Heart right ventricle (tissue), 16 donors: ENCODE measurements at places on chromosomes 2 and 18. TPM values are rescaled to one million over a fixed set of nuclear protein-coding genes. Genes with fewer than 3 reads are reported as not detected.

GRCh38 chr2:200335657-200336056 is 29.2 kb downstream of the SPATS2L start:
- DNase-seq, result no peak

- DNase-seq, result no peak
Measured at GRCh38 chr2:209495855-209496585, 72.2 kb downstream of the MAP2 start.

- DNase-seq, result no peak
Measured at GRCh38 chr2:42696987-42697386, 66.9 kb downstream of the OXER1 start.

GRCh38 chr18:58863539-58864145 is 1.0 kb upstream of the ZNF532 start:
- DNase-seq, result peak; percentile 32

DNA sequence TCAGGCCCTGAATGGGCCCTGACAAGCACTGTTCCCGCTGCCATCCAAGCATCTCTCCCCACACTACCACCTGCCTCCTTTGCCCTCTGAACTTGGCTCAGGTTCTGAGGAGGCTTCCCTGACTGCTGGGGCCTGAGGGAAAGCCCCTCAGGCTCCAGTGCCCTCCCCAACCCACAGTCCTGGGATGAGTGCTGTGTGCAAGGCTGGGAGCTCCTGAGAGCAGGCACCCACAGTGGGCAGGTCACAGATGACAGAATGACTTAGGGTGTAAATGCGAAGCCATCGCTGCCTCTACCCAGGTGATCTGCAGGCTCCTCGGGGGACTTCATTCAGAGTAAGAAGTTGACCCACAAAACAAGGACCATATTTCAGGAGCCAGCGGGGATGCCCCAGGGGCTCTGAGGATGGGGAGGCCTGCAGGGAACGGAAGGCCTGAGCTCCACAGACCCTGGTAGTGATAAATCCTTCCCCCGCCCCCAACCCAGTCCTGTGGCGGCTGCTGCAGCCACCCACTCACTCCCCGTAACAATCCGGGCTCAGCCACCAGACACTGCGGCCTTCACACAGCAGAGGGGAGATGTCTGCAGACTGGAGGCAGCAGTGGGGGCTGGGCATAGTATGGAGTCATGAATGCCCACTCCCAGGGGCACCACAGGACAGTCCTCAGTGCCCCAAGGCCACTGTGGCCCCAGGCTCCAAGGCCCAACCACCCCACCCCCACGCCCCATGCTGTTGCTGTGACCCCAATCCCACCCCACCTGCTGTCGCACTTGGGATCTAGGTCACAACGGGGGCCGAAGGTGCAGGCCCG is 8.9 kb downstream of the BIN1 start:
- DNase-seq, result no peak

DNA sequence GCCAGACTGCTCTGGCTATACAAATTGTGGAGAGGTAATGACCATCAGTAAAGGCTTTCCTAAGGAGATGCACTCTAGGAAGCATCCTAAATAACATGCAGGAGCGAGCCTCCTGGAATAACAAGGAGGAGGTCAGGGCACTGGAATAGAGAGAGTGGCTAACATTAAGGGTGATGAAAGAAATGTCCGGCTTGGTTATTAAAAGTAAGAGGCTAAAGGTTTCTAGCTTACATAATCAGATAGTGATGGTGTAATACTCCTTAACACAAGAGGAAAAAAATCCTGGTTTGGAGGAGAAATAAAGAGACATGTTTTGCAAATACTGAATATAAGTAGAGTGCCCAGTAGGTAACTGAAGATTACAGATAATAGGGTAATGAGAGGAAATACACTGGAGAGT is 365.7 kb downstream of the ZEB2 start:
- no peak for DNase-seq

DNA sequence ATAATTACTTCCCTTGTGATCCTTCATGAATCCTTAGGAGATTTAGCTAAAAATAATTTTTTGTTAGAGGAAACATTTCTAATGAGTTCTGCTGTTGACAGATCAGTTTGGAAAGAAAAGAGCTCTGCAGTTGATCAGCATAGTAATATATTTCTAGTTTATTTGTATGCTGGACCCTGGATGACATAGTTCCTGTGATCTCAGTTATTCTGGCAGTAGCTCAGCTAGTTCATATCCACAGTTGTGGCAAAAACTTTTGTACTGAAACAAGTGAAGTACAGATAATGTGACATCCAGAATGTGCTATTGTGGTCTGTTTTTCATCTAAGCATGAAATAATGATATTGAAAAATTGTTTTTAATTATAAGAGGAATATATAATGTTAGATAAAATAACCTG is 33.7 kb downstream of the ABI2 start:
- no peak for DNase-seq

Gene WDR35
- 7.1 TPM for total RNA-seq

DNA sequence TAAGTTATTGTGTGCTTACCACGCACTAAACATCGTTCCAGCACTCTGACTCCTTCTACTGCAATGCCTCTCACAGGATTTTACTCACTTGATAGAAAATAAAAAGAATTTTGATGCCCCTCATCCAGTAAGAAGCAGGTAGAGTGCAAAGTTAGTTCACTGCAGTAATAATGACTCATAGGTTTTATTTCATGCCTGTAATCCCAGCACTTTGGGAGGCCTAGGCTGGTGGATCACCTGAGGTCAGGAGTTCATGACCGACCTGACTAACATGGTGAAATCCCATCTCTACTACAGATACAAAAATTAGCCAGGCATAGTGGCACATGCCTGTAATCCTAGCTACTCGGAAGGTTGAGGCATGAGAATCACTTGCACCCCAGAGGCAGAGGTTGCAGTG is 190.6 kb downstream of the RAD51AP2 start:
- no peak for DNase-seq

DNA sequence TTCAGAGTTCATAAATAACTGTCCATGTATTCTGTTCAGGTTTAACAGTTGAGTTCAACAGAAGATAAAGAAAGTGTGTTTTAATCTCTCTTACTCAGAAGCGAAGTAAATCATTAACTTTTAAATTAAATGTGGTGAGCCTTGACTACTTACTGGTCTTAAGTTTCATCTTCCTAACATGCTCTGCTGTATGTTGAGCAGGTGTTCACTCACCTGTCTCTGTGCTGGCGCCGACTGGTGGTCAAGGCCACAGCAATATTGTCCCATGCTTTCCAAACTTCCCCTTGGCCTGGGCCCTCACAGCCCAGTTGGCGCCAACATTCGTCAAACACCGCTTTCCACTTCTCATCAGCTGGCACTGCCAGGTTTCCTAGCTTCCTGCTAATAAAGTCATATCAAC is 17.0 kb upstream of the MPP4 start:
- no peak for DNase-seq

Gene ATP6V1C2
- 0.59 TPM for total RNA-seq

Gene HNRNPLL
- total RNA-seq, result 23.9 TPM

DNA sequence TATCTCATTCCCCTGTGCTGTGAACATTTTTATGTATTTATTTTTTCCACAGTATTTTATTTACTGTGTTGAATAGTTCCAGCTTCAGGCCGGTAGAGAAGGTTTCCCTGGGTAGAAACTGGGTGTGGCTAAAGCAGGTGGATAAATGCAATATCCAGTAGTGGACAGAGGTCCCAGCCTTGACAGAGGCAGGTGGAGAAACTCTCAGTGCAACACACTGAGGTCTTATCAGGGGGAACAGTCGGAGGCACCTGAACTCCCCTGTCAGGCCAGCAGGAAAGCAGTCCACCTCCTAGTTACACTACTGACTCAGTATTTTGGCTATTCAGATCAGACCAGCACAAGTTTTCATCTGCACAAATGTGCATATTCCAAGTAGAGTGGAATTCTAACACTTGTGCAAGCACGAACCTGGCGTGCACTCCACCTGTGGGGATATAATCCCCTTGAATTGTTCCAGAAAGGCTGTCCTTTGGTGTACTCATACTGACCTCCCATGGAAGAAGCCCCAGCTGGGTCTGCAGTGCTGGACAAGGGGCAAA is 103.3 kb downstream of the GULP1 start:
- no peak for DNase-seq

Gene CHRNG
- total RNA-seq, result not detected

DNA sequence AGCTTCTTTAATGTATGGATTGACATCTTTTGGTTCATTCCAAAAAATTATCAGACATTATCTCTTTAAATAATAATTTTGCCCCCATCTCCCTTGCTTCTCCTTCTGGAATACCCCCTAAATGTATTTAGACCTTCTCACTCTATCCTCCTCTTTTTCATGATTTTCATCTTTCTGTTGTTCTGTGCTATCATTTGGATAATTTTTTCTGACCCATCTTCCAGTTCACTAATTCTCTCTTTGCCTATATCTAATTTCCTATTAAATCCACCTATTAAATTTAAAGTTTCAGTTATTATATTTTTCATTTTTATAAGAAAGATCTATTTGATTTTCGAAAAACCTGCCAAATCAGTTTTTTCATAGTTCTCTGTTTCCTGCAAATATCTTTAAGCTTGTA is 67.8 kb upstream of the ODC1 start:
- DNase-seq, result no peak

GRCh38 chr2:54936766-54937165 is 113.5 kb downstream of the RTN4 start:
- no peak for DNase-seq

DNA sequence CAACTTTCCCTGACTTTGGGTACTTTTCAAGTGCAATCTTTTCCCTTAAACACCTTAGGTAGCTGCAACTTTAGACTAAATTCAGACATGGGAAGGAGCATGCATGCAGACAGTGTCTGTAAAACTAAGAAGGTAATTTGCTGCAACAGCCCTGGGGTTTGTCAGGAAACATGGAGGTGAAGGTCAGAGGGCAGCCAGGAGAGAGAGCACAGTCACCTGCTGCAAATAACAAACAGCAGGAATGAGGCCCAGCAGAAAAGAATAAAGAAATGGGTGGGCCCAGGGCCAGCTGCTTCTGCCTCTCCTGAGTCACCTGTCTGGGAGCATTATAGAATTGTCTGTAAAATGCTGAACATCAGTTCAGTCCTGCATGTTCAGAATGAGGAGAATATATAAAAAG is 35.2 kb downstream of the MTHFD2 start:
- no peak for DNase-seq

DNA sequence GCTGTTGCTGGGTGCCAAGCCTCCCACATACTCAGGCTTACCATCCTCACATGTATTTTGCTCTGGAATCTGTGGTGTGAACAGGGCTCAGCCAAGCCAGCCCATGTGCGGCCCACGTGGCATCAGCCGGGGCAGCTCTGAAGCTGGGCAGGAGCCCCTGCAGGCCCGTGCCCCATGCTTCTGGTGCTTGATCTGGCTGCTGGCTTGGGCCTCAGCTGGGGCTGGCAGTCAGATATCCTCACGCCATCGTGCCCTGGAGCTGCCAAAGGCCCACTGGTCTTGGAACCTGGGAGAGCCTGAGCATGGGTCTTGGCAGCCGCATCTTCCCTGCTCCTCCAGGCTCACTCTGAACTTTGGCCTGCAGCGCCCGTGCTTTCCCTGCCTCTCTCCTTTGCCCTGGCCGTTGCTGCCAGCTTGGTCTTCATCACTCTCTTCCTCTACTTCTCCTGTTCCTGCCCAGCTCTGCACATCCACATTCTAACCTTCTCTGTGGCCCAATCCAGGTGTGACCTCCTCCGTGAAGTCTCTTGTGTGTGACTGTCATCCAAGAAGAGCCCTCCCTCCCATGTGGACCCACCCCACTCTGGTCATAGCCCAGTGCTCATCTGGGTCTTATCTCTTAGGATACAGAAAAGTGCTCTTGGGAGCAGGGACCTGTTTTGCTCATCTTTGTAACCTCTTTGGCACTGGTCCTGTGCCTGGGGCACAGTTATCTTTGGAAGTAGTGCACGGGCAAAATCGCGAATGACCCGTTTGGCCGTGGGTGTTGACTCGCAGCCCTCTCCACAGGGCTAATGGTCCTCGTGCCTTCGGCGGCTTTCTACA is 116.1 kb downstream of the RNF144A start:
- no peak for DNase-seq

- DNase-seq, result no peak
Measured at GRCh38 chr2:25421820-25422411, 80.2 kb upstream of the DNMT3A start.

DNA sequence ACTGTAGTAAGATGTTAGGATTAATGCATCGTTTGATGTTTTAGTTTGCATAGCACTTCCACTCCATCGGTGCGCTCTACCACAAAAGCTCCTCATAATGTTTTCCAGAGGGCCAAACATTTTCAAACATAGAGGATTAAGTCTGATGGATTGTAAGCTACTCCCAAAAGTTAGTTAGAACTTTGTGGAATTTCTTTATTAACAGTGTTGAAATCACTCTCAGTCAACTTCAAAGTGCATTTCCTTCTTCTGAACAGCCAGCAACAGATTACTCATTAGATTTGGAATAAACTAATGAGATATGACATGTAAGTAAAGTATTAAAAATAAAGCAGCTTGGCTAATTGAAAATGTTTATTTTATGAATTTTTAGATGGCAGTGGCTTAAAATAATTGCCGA is 30.1 kb upstream of the CTAGE1 start:
- DNase-seq, result no peak

- DNase-seq, result no peak
Measured at GRCh38 chr18:1528964-1529509, 624.4 kb downstream of the ADCYAP1 start.

Gene CYP27A1
- total RNA-seq, result 6.5 TPM

DNA sequence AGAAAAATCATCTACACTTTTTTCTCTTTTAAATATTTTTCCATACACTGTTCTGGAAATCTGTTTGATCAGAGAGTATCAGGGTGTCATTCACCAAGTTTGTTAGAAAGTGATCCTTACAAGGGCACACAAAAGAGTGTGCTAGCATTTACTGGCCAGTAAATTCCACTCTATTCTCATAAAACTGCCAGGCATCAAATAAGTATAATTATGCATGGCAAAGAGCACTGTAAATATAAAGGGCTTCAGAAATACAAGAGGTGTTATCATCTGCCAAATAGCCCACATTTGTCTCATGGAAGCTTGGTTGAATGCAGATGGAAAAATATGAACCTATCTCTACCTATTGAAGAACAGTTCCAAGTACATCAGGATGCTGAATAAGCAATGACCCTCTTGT is 847.3 kb upstream of the ACVR2A start:
- no peak for DNase-seq

DNA sequence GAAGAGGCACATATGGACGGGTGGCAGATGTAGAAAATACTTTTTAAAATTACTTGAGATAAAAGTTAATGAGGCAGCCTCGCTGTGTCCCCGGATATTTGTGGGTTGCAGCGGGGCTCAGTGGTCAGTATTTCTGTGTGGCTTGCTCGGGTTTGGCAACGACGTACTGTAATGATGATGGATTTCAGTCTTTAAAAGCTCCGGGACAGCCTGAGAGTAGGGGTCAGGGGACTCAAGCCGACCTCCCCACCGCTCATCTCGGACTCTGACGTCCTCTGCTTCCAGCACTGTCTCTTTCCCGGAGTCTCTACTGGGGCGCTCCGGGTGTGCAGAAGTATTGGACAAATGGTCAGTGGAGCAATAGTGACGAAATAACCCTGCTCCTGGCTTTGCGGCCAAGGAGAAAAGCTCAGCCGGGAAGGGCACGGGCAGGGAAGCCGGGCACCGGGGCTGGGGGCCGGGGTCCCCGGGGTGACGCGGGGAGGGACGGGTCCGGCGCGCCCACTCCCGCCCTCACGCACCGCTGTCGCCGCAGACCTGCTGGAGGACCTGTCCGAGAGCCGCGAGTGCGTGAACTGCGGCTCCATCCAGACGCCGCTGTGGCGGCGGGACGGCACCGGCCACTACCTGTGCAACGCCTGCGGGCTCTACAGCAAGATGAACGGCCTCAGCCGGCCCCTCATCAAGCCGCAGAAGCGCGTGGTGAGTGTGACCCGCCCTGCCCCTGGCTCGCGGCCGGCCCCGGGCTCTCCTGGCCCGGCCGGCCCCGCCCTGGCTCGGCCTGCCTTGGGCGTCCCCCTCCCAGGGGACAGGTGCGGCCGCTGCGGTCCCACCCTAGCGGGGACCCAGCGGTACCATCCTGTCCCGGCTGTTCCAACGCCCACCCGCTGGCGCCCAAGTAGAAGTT is 7.3 kb downstream of the GATA6 start:
- DNase-seq, result peak; percentile 43
